Activated T-helper 2 cell treated with anti-CD3 and anti-CD28 coated beads, Interferon-gamma antibody, Interleukin-2, Interleukin-4, amounts not matched to agents 10 μg/mL and 5 μg/mL and 100 μg/mL, durations not matched to agents 14 hours and 24 hours and 36 hours (primary cell): ENCODE measurements at places on chromosomes 12 and 14.

GRCh38 chr12:3795066-3795465, 42.2 kb upstream of the CRACR2A start:
- no peak for DNase-seq

GRCh38 chr14:67704484-67705089, 2.9 kb downstream of the RDH12 start:
- DNase-seq, result peak; percentile 18

DNA sequence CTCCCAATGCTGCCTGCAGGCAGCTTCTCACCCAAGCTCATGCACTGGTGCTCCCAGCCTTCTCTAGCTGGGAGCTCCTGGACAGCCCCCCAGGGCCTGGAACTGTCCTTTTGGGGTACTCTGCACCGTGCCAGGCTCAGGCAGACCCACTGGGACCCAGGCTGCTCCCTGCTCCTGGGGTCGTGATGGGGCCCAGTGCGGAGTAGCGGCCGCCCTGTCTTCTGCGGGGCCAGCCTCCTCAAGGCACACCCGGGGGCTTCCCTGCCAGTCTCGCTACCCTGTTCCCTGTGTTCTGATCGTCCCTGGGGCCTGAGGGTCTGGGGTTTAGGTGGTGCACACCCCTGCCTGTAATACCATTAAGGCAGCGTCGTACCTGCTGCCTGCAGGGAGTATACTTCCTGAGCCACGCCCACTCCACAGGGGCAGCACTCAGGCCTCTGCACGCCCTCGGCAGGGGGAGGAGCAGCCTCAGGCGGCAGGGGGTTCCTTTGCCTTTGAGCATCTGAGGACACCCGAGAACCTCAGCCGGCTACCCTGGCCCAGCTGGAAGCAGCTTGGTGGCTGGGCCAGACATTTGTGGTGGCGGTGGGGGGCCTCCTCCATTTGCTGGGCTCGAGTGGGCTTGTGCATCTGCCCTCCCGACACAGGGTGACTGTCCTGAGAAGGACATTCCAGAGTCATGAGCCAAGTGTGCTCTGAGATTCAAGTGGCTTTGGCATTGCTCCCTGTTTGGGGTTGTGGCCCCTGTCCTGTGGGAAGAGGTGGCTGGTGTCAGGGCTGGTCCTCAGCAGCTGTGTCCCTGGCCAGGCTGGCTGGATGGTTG, 9.2 kb upstream of the CRIP2 start:
- DNase-seq, result no peak

GRCh38 chr12:97275256-97275655, 187.3 kb upstream of the RMST start:
- no peak for DNase-seq

DNA sequence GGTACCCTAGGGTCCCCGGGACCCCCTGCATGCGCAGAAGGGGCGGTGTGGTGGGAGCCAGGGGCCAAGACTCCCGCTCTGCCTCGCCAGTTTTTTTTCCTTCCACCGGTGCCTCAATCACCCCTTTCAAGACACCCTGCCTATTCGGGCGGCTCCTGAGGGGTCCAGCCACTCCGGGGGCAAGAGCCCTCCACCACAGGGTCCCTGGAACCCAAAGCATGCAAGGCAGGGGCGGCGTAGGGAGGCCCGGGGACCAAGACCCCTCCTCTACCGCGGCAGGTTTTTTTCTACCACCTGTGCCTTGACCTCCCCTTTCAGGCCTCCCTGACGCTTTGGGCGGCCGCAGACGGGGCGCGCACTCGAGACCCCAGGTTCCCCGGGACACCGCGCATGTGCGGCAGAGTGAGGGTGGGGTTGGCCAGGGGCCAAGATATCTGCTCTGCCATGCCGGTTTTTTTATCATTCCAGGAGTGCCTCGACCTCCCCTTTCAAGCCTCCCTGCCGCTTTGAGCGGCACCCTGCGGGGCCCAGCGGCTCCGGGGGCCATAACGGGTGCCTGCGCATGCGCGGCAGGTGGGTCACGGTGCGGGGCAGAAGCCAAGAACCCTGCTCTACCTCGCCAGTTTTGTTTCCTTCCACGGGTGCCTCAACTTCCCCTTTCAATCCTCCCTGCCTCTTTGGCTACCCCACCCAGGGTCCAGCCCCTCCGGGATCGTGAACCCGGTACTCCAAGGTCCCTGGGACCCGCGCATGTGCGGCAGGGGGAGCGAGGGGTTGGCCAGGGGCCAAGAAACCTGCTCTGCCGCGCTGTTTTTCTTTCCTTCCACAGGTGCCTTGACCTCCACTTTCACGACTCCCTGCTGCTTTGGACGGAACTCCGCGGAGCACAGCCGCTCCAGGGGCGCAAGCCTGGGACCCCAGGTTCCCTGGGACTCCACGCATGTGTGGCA, 328.1 kb downstream of the ALG10 start:
- DNase-seq, result no peak
